K562 (cell line): ENCODE measurements at places on chromosomes 5 and 9. TPM values are rescaled to one million over a fixed set of nuclear protein-coding genes. Genes with fewer than 3 reads are reported as not detected.

DNA sequence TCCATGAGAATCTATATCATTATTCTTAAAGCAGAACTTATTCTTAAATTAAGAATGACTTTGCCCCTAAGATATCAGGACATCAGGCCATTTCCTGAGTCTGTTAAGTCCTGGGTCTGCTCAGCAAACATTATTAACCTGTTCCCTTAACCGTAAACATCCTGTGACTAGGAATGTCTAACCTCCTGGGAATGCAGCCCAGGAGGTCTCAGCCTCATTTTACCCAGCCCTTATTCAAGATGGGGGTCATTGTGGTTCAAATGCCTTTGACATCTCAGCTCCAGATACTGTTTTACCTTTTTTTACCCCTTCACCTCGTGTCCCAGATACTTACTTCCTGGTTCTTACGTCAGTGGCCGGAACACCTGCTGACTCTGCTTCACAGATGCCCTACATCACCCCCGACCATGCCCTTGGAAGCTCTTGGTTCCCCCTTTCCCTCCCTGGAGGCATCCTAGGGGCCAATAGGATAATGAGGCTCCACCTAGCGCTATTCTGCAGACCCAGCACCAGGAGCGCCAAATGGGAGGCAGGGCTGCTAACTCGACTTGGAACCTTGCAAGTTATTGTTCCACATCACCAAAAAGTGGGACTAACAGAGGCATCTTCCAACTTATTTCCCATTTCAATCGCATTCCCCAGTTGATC lies 182.5 kb downstream of the MED10 start:
- H3K27ac ChIP-seq, result no peak overlapping the region
- H3K4me1 ChIP-seq, result no peaks in the 10 kb centered on the region
- H3K27me3 ChIP-seq, result peaks cover 12% of the 10 kb centered on the region
- DNase-seq, result no peak
- no peaks in the 10 kb centered on the region for H3K36me3 ChIP-seq

DNA sequence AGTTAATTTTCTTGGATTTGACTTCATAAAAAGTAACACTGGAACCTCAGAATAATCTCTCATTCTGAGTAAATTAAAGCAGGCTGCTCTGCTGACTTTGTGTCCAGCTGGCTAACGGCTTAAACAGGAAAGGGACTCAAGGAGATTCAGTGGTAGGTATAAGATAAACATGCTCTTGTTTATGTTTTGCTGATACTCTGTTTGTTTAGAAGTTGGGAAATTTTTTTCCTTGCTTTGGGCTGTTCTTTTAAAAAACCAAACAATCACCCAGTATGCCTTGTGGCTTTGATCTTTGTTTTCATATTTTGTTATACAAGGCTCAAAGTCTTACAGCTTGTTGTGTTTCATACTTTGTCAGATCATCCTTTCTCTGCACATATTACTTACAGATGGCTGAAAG lies 237.6 kb upstream of the RIOK2 start:
- no peak overlapping the region for H3K4me3 ChIP-seq
- no peaks in the 10 kb centered on the region for H3K4me1 ChIP-seq
- no peak for DNase-seq

Gene PLAC8L1
- total RNA-seq, result 0.27 TPM in 1 of 2 replicates, not detected in the other

- H3K36me3 ChIP-seq, result no peaks in the 10 kb centered on the region
- DNase-seq, result no peak
Observed at GRCh38 chr5:929596-929995, 36.9 kb downstream of the TRIP13 start.

DNA sequence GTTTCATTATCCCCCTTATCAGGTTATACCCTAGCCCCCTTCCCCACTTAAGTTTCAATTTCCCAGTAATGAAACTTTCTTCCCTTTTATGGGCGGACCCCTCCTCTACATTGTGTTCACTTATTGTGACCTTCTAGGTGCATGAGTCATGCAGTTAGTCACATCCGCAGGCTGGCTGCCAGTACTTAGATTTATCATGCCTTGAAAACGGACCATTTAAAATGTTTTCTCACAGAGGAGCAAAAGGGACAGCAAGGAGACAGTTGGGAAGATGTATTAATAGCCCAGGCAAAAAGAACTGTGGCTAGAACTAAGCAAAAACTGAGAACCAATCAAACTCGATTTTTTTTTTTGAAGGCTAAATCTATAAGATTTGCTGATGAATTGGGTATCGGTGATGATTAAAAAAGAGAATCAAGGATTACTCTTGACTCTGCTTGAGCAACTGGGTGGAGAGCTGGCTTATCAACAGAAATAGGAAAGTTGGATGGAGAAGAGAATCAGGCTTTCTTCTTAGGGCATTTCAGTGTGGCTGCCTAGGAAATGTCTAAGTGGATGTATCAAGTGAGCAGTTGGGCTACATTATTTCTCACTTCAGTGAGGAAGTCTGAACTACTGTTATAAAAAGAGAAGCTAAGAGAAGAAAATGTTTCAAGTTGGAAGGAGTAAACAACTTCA lies 615.0 kb downstream of the HINT1 start:
- H3K4me1 ChIP-seq, result no peaks in the 10 kb centered on the region
- no peak for DNase-seq
- H3K4me3 ChIP-seq, result no peak overlapping the region
- H3K27ac ChIP-seq, result no peak overlapping the region

DNA sequence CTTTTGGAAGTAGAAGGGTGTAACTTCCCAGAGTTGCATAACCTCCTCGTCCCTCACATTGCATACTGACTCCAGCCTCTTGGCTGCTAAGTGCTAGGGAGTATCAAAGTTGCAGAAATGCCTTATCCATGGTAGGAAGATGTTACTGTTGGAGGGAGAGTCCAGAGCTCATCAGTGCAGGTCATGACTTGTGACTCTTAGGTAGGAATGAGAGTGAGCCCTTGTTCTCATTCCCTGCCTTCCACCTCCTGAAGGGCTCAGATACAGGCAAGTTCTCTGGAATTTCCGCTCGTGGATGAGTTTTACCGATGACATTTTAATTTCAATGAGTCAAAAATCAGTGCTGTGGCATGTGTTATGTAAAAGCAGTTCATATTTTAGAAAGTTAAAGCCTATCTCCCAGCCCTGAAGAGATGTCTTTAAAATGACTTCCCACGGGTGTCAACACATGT lies 17.0 kb downstream of the IRX1 start:
- H3K27ac ChIP-seq, result no peak overlapping the region
- H3K27me3 ChIP-seq, result peaks cover 19% of the 10 kb centered on the region; the same call in 1 of the 2 replicates
- H3K4me1 ChIP-seq, result no peaks in the 10 kb centered on the region
- H3K36me3 ChIP-seq, result no peaks in the 10 kb centered on the region
- no peak overlapping the region for H3K4me3 ChIP-seq
- no peak for DNase-seq

DNA sequence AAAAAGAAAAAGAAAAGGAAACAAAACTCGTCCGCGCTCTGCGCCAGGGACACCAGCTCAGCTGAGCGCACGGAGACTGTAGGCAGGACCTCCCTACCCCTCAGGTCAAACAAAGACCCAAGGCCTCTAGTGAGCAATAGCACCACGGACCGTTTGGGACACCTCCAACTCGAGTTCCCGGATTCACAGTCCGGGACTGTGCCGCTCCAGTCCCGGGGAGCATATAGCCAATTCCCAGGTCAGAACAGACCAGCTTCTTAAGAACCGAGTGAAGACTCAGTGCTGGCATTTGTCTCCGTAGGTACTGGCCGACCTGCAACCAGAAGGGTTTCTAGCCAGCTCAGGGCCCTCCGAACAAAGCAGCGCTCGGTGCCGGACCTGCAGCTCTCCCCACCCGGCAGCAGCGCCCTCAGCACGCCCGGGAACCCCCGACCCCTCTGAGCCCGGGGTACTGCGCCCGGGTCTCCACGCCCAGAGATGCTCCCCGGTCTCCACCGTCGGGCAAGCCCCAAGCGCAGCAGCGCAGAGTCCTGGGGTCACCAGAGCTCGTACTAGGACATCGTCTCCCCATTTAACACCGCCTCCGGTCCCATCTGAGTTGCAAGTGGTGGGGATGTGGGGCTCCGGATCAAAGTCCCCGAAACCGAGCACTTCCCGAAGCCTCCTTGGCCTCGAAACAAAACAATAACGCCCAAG lies 591 bp downstream of the ABCA1 start:
- H3K27me3 ChIP-seq, result peaks cover 37% of the 10 kb centered on the region
- H3K27ac ChIP-seq, result no peak overlapping the region
- no peak overlapping the region for H3K4me3 ChIP-seq
- DNase-seq, result no peak
- no peaks in the 10 kb centered on the region for H3K36me3 ChIP-seq

Gene PCDHB11
- total RNA-seq, result not detected in 2 replicates

GRCh38 chr5:148186248-148187003 lies 16.4 kb upstream of the SPINK6 start:
- DNase-seq, result no peak
- H3K36me3 ChIP-seq, result no peaks in the 10 kb centered on the region
- no peaks in the 10 kb centered on the region for H3K4me1 ChIP-seq
- no peak overlapping the region for H3K27ac ChIP-seq

Gene RXFP3
- not detected in 2 replicates for total RNA-seq

Gene LURAP1L
- not detected in 2 replicates for total RNA-seq

DNA sequence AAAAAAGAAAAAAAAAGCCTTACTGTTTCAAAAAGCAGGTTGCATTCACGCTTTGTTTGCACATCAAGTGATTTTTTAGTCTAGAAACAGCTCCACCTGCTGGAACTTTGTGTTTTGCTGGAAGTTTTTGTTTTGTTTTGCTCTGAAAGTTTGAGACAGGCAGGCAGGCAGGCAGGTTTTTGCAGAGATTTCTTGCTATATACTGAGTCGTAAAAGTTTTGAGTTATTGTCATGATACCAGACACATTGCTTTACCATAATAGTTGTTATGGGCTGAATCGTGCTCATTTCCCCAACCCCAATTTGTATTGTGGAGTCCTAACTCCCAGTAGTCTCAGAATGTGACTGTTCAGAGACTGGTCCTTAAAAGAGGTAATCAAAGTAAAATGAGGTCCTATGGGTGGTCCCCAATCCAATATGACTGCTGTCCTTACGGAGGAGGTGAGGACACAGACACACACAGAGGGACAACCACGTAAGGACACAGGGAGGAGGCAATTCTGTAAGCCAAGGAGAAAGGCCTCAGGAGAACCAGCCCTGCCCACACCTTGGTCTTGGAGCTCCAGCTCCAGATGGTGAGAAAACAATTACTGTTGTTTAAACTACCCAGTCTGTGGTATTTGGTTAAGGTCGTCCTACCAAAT lies 20.9 kb downstream of the OR2Y1 start:
- no peaks in the 10 kb centered on the region; the same call in 2 of the 3 replicates for H3K4me1 ChIP-seq
- no peak overlapping the region for H3K4me3 ChIP-seq
- H3K36me3 ChIP-seq, result no peaks in the 10 kb centered on the region
- peaks cover 12% of the 10 kb centered on the region for H3K27me3 ChIP-seq
- H3K27ac ChIP-seq, result no peak overlapping the region
